ENCODE measurements at places on chromosomes 1 and 21.

DNA sequence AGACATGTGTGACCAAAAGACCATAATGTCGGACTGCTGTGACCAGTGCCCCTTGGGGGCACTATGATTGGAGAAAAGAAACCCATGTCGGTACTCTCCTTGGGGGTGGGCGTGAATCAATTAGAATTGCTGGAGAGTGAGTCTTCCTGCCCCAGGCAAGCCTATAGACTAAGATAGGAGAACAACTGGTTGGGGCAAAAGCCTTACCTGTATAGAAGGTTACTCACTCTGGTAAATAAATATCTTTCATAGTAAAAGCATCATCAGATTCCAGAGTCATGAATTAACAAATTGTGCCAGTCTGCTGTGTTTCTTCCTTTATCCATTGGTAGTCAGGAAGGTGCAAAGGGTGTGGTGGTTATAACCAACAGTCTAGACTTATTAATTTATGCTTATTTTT lies 2.9 kb upstream of the PTGFRN start:
- DNase-seq = no peak

GRCh38 chr1:92536980-92537884 lies 50.5 kb upstream of the GFI1 start:
- no peak for DNase-seq

DNA sequence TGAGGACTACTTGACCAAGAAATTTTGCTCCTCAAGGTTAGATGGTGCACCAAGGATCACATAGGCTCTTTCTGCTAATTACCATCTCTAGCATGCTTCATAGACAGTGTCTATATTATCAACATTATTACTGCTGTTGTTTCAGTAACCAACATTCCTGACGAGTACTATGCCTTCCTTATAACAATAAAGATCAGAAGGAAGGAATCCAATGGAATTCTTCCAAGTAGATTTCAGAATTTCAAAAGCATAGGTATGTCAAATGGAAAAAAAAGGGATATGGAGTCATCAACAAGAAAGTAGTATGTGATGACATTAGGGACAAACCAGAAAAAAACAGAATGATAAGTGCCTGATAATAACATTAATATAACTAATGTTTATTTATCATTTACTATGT lies 39.6 kb upstream of the LPGAT1 start:
- DNase-seq = no peak

DNA sequence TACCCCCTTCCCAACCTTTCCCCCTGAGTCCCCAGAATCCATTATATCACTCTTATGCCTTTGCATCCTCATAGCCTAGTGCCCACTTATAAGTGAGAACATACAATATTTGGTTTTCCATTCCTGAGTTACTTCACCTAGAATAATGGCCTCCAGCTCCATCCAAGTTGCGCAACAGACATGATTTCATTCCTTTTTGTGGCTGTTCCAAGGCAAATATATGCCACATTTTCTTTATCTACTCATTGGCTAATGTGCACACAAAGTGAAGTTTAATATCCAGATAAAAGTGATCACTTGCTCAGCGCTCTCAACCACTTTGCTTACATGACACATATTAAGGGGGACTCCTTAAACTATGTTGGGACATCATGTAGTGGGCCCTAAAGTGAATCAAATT lies 72.4 kb upstream of the TIAM1 start:
- no peak for DNase-seq

DNA sequence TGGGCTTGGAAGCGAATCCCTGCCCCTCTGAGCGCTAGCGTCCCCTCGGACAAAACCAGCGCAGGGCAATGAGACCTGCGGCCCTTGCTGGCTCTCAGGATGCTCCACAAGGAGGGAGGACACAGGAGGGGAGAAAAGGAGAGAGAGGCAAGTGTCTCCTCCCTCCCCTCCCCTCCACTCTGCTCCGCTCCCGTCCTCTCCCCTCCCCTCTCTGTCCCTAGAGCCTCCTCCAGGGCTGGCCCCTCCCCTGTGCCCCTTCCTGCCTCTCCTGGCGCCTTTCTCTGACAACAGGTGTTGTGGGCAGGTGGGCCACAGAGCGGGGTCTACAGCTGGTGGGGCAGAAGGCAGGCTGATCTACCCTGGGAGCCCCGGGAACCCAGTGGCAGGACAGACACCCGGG lies 35.2 kb downstream of the TP73 start:
- DNase-seq = no peak

DNA sequence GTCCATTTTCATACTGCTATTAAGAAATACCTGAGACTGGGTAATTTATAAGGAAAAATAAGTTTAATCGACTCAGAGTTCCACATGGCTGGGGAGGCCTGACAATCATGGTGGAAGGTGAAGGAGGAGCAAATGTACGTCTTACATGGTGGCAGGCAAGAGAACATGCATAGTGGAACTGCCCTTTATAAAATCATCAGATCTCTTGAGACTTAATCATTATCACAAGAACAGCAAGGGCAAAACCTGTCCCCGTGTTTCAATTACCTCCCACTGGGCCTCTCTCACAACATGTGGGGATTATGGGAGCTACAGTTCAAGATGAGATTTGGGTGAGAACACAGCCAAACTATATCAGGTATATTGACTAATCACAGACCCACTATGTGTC lies 370.2 kb upstream of the USP24 start:
- DNase-seq = no peak

- no peak for DNase-seq
Observed at GRCh38 chr1:156703741-156704140, 1.6 kb downstream of the CRABP2 start.

GRCh38 chr1:89298461-89298860 lies 25.8 kb upstream of the GBP5 start:
- DNase-seq = no peak

GRCh38 chr1:53107570-53108322 lies 34.7 kb downstream of the SLC1A7 start:
- DNase-seq = peak; percentile 20

DNA sequence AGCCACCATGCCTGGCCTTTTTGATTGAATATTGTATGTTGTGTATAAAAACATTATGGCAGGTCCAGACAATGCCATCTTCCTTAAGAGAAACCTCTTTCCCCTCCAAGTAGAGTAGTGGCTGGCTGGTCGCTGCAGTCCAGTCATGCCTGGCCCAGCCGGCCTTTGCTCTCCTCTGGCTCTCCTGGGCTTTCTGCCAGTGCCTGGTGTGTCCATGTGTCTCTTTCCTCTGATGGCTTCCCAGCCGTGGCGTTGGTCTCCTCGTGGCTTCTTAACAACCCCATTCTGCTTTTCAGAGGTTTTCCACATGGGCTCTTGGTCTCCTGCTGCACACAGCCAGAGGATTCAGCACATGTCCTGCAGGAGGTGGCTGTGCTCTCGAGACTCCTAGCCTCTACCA lies 58.7 kb downstream of the DIP2A start:
- no peak for DNase-seq

All from SHP77 treated with DMSO at 0.1 percent for 48 hours (cell line).